ENCODE measurements at places on chromosomes 5 and 9.

GRCh38 chr5:82295959-82296531 lies 17.9 kb upstream of the RPS23 start:
- DNase-seq, result no peak

DNA sequence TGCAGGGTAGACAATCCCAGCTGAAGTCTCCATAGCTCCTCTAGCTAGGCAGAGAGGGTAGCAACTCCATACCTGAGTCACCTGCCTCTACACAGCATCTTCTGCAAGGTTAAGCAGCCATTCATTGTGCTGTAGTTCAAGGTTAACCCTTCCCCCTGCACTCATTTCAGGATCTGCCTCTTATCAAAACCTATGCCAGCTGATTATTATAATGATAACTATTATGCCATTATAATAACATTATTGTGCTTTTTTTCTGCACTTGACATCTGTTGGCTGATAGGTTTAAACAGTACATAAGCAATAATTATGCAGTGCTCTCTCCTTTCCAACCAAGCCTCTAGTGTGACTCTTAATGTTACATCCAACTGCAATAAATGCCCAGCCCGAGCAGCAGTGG lies 17.3 kb downstream of the SIL1 start:
- no peak for DNase-seq

- peak; percentile 69 for DNase-seq
These were observed 1.0 kb downstream of the FAM200C start for GRCh38 chr5:160398806-160399205.

DNA sequence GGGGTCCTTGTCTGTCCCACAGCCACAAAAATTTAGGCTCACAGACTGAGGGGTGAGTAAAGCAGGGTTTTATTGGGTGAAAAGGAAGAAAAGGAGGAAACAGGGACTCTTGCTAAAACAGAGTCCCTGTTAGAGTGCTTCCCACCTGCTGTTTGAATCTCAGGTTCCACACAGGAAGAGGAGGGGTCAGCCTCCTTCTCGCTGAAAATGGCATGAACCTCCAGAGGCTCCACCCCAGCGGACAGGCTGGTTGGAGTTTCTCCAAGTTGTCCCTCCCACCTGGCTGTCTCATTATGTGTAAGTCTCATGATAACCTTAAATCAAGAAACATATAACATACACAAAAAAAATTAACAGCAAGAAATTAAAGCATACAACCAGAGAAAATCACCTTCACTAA lies 28.3 kb upstream of the UHRF2 start:
- no peak for DNase-seq

GRCh38 chr5:163345216-163345615 lies 92.2 kb upstream of the CCNG1 start:
- DNase-seq, result no peak

GRCh38 chr5:154686490-154686889 lies 68.7 kb upstream of the LARP1 start:
- DNase-seq, result peak; percentile 28

- DNase-seq, result no peak
These were observed 57.8 kb downstream of the CXXC5 start for GRCh38 chr5:139705655-139706587.

DNA sequence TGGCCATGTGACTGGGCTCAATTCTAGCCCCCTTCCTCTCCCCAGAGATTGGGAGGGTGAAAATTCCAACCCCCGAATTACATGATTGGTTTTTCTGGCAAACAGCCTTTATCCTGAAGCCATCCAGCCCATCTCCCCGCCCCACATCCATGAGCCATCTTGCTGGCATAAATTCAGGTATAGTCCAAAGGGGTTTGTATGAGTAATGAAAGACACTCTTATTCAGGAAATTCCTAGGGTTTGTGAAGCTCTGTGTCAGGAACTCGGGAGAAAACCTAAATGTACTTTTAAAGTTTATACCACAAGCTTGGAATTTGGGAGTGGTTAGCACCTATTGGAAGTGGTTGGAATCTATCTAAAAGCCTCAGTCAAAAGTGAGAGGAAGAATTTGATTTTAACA lies 80.6 kb upstream of the SIMC1 start:
- DNase-seq, result peak; percentile 32

- no peak for DNase-seq
These were observed 1257.8 kb downstream of the MAT2B start for GRCh38 chr5:164763206-164763605.

GRCh38 chr5:149399775-149400174 lies 20.7 kb upstream of the IL17B start:
- DNase-seq, result no peak

GRCh38 chr5:6543830-6544560 lies 88.8 kb downstream of the NSUN2 start:
- no peak for DNase-seq

DNA sequence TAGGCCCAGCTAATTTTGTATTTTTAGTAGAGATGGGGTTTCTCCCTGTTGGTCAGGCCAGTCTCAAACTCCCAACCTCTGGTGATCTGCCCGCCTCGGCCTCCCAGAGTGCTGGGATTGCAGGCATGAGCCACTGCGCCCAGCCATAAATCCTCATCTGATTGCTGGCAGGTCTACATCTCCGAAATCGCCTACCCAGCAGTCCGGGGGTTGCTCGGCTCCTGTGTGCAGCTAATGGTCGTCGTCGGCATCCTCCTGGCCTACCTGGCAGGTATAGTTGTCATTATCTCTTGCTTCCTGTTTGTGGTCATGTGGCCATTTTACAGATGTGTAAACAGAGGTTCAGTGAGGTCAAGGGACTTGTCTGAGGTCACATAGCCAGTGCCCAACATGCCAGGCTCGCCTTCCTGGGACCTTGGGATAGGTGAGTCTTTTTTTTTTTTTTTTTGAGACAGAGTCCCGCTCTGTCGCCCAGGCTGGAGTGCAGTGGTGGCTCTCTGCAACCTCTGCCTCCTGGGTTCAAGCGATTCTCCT lies 2.8 kb downstream of the SLC2A8 start:
- no peak for DNase-seq

DNA sequence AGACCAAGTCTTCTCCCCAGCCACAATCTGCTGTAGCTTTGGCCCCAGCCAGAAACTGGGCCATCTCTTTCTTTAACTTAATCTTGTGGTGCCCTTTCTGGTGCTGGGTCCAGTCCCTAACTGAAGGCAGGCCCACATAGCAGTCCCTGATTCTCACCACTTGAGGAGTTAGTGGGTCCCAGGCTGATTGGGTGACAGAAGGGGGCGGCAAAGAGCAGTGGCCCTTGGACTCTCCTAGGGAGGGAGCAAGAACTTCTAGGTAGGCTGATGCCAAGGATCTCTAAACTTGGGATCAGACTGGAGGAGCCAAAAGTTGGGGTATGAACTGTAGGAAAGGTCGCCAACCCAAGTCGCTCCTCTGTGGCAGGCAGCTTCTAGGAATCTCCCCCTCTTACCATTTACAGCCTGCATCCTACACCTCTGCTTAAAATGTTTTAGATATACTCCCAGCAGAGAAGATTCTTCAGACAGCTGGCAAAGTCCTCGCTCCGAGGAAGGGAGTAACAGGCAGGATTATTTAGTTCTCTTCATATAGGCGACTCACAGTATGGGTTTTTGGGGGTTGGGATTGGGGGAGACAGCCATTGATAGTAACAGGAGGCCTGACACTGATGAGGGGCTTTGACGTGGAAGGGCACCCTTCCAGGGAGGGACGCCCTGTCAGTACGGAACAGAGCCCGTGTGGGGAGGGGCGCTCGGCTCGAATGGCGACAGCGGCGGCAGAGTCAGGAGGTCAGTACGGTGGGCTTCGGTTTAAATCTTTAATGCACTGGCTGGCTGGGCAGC lies 2.0 kb upstream of the CCL27 start:
- DNase-seq, result peak; percentile 67

All from amniotic epithelial cell (primary cell).